ENCODE measurements at places on chromosomes 16 and 17.

DNA sequence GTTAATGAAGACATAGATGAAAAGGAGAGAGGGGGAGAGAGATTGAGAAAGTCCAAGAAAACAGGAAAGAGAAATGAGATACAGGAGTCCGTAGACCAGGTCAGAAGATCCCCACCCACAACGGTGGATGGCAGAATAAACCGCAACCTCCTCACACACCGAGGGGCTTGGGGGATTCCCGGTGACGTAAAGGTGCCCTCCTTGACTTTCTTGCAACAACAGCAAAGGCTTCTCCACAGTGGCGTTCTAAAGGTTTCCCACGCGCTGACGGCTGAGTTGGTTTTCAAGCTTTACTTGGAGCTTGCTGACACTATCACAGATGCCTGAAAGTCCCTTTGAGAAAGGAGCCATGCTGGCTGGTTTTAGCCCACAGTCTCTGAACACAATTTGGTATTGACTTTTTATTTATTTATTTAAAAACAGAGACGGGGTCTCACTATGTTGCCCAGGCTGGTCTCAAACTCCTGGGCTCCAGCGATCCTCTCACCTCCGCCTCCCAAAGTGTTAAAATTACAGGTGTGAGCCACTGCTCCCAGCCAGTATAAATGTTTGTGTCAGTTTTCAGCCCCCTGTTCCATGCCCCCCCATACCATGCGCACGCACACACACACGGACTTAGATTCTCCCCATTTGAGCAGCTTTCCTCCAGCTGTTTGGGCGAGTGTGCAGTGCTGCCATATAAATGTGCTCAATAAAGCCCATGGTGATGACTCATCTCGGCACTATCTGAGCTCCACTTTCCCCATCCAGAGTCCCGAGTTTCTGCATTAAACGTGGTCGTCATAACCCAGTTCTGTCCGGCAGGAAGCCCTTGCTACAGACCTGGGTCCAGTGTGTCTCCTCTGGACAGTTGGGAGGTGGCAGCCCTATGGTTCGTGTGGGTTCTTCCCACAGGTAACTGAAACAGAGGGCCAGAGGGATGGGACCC lies 33.0 kb upstream of the SEC14L1 start:
- peak; percentile 20 for DNase-seq

- DNase-seq = no peak
Measured at GRCh38 chr16:73217654-73218053, 169.7 kb upstream of the ZFHX3 start.

DNA sequence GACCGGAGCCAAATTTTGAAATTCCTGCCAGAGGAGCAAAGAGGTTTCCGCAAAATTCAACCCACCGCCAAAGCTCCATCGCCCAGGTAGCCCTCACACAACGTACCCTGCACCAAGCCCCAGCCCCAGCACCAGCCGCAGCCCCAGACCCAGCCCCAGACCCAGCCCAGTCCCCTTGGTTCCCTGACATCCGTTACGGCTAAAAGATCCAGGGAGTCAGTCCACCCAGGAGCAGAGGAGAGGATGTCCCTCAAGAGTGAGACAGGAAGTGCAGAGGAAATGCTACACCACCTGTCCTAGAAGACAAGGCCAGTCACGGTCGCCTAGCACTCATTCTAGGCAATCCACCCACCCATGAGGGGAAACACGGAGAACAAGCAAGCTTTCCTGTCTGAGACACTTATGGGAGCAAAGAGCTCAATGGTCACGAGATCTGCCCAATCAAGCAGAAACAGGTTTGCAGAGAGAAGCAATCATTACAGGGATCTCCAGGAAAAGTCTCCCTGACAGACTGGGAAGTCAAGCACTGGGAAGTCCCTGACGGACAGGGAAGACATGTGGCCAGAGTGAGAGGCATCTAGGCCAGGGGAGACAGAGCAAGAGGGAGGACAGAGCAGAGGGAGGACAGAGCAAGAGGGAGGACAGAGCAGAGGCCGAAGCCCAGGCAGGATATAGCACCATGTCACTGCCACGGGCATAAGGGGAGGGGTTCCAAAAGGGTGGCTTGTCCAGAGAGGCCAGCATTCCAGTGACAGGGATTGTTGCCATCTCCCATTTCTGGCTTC lies 15.0 kb upstream of the KCNJ18 start:
- no peak for DNase-seq

GRCh38 chr16:8867932-8868415 lies 832 bp downstream of the CARHSP1 start:
- DNase-seq = peak; percentile 62

Measured in activated effector memory CD4-positive, alpha-beta T cell treated with Interleukin-2 at 50 U/mL for 16 hours (primary cell).